ENCODE measurements at places on chromosomes 13 and 19.

- DNase-seq = peak; percentile 70
These were observed at the start of gene IFI30 for GRCh38 chr19:18173572-18174288. Gene IFI30, plus strand, starts transcription at chr19:18173813. Its CDS starts 29 bp downstream, at chr19:18173842.

DNA sequence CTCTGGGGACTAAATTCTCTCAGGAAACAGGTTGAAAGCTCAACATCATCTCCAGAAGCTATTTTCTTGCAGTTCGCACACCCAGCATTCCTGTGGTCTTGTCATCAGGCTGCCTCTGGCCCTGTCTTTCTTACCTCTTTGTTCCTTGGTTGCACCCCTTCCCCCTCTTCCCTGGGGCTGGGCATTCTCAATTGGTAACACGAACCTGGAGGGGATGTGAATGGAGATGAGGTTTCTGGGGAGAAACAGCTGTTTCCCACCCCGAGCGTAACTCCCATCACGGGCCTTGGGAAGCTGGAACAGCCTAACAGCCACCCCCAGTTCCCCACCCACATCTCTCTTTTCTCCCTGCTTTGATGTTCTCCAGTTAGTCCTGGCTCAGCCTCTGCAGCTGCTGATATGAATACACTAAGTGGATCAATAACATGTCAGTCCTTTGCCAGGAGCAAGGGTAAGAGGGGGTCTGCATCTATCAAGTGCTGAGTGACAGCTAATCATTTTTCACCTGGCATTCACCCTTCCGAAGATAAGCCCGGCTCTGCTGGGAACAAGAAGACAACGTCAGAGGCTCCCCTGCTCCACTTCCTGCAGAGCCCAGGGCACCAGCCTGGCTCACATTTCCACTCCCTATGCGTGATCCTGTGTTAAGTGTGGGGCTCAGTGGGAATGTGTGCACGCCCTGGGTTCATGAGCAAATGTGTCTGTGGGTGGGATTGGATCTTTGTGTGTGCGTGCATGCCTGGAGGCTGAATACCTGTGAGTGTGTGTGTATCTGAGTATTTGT, 74.0 kb upstream of the KCTD15 start:
- DNase-seq = no peak

DNA sequence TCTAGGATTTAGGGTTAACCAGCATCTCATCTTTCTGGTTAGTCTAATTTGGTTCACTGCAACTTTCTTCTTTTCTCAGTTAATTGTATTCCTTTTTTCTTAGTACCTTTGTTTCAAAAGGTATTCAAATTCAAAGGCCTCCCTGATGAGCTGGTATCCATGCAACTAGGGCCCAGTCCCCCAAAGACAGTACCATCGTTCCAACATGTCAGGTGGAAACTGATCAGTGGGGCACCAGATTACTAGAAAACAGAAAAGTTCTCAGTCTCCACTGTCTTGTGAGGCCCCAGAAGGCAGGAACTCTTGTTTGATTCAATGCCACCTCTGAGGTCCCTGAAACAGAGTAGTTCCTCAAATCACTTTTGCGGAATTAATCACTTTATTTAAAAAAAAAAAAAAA, 303.2 kb upstream of the NBEA start:
- no peak for DNase-seq

DNA sequence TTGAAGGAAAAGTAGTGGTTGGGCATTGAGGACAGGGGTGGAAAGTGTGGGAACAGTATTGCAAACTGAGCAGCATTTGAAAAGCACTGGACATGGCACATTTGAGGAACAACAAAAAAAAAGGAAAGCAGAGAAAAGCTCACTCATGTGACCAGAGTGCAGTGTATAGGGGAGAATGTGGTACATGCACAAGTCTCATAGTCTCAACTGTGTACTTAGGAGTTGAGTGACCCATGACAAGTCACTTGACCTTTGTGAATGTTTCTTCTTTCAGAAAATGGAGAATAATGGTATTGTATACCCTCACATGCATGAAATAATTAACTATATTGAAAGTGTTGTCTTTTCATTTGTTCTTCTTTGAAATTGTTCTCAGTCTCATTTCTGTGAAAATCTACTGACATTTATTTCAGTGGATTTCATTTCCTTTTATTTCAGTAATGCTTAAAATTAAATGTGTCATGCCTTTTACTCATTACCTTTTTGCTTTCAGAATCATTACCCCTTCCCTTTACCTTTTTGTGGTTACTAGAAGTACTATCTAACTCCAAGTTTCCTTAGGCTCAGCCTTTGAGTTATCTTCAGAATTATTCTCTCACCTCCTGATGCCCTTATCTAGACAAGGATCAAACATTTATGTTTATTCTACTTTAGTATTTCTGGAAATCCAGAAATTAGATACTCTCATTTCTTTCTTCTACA, 79.1 kb upstream of the MLNR start:
- no peak for DNase-seq

DNA sequence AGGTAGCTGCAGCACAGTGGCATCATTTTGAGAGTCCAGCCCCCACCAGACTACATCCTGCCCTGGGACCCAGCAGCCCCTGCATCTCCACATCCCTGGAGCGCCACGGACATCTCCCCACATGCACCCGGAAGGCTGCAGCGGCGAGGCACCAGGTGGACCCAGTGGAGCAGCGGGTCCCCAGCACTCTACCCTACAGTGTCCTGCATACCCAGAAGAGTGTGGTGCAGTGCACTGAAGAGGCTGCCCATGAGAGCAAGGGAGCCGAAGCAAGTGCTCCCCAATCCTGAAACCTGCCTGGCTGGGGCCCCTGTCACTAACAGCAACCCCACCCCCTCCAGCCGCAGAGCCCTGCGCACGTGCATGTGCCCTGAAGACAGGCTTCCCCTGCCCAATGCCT, 21.3 kb upstream of the SLC7A9 start:
- DNase-seq = no peak

DNA sequence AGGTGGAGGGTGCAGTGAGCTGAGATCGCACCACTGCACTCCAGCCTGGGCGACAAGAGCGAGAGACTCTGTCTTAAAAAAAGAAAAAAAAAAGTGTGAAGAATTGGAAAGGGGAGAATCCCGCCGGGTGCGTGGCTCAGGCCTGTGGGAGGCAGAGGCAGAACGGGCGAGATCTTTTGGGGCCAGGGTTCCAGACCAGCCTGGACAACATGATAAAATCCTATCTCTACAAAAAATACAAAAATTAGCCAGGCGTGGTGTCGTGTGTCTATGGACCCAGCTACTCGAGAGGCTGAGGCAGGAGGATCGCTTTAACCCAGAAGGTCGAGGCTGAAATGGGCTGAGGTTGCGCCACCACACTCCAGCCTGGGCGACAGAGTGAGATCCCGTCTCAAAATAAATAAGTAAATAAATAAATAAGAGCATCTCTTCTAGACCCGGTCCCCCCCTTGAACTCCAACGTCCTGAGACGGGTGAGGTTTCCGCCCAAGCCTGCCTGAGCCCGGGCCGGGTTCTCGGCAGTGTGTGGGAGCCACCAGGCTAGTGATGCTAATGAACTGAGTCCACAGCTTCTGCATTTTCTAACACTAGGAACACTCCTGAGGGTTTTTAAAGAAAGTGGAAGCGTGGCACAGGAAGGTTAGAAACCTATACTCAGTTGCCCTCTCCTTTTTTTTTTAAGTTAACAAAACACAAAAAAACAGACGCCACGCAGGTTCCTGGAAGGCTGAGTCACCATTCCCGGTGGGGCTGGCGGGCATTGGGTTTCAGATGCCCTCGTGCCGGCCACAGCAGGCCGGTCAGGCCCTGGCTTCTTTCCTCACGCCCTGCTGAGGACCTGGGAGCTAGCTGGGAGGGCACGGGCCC, 22.0 kb downstream of the GPX4 start:
- DNase-seq = no peak
